RWPE2 (cell line): ENCODE measurements at places on chromosomes 16 and 17.

DNA sequence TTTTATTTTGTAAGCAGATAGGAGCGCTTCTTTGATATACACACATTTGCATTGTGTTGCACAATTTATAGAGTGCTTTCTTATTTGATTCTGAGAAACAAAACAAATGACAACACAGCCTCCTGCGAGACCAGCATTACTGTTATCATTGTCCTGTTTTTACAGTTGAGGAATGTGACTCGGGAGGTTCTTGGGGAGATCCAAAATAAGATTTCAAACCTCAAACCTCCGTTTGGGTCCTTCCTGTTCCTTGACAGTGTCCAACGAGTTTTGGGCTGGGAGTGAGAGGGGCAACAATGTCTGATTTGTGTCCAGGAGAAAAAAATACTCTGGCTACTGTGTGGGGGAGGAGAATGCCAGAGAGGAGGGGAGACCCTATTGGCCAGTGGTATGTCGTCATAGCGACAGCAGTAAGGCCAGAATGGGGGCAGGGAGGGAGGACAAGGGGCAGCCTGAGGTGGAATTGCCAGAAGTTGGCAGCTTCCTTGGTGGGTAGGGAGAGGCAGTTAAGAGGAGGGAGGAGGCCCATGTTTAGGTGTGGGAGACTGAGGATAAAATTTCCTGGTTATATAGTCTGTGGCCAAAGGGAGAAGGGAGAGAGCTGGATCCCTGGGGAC lies 45.5 kb downstream of the TMEM132E start:
- DNase-seq = no peak

- no peak for DNase-seq
Observed at GRCh38 chr16:80986557-80986956, 20.1 kb downstream of the CMC2 start.

DNA sequence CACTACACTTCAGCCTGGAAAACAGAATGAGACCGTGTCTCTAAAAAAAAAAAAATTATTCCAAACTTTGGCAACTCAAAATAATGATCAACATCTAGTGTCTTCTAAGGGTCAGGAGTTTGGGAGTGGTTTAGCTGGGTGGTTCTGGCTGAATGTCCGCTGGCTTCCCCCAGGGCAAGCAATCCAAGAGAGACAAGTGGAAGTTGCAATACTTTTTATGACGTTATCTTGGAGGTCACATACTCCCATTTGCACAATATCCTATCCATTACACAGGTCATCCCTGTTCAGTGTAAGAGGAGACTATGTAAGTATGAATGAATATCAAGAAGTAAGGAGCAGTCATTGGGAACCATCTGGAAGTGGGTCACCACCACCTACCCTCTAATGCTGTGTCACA lies 15.2 kb upstream of the CLEC3A start:
- DNase-seq = no peak

DNA sequence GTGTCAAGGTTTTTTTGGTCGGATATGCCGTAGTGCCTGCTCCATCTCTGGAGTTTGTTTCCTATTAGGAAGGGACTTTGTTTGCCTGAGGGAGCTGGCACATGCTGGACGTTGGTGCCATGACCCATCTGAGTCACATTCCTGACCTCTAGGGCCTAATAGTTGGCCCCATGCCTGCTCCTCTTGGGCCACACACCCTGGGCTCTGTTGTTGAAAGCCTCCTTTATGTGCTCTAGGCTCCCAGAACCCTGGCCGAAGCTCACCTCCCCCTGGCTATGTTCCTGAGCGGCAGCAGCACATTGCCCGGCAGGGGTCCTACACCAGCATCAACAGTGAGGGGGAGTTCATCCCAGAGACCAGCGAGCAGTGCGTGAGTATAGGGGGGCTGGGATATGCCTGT lies 18.4 kb downstream of the LIMD2 start:
- no peak for DNase-seq

GRCh38 chr17:12985431-12986293 lies 32.2 kb downstream of the ELAC2 start:
- no peak for DNase-seq

- DNase-seq = no peak
Observed at GRCh38 chr16:53142823-53143568, 88.2 kb downstream of the CHD9 start.

- DNase-seq = no peak
Observed at GRCh38 chr16:80792031-80792430, 12.4 kb downstream of the CDYL2 start.

- DNase-seq = peak; percentile 85
Observed at GRCh38 chr17:6374761-6375312, 60.1 kb downstream of the AIPL1 start.

DNA sequence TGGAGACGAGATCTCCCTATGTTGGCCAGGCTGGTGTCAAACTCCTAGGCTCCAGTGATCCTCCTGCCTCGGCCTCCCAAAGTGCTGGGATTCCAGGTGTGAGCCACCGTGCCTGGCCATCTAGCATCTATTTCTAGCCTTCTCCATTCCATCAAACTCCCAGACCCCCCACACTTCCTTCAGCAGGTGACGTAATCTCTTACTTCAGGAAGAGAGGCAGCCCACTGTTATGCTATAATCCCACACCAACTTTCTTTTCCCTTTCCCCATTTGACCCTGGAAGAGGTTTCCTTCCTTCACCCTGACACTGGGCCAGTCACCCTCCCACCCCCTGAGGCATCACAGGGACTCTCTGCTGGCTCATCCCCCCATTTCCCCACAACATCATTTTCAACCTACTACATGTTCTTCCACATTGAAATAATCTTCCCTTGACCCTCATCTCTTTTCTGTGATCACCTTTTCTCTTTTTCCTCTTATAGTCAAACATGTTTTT lies 7.6 kb downstream of the ITGA2B start:
- no peak for DNase-seq

DNA sequence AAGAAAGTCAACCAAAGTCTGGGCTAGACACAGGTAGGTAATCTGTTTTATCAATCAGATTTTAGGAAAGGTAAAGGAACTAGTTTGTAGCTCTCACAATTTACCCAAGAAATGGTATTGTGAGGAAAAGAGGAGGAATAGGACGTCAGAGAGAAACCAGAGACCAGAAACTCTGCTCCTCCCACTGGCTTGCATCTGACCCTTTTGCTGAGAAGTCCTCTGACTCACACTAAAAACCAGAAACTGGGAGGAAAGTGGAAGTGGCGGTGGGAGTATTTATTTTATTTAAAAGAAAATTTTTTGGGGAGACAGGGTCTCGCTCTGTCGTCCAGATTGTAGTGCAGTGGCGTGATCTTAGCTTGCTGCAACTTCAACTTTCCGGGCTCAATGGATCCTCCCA lies 38.0 kb upstream of the MNT start:
- DNase-seq = no peak

GRCh38 chr17:29747660-29748059 lies 124.9 kb upstream of the CORO6 start:
- no peak for DNase-seq

- DNase-seq = no peak
Observed at GRCh38 chr17:19301274-19301951, 61.1 kb downstream of the B9D1 start.

GRCh38 chr17:50241431-50241830 lies 32.8 kb upstream of the TMEM92 start:
- no peak for DNase-seq

DNA sequence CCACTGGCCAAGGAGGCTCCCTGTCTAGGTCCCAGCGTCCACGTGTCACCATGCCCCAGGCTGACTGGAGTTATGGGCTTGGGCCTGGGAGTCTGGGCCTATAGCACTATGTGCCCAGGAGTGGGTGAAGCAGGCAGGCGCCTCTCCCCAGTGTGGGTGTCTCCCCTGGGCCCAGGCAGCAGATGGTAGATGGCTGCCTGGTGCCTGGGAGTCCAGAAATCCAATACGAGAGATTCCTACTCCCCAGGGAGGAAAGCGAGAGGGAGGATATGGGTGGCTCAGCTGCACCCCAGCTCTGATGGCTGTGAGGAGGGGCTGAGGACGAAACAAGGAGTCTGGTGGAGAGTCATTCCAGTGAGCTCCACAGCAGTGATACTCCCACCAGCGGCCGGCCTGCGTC lies 5.0 kb downstream of the KCNH6 start:
- no peak for DNase-seq

DNA sequence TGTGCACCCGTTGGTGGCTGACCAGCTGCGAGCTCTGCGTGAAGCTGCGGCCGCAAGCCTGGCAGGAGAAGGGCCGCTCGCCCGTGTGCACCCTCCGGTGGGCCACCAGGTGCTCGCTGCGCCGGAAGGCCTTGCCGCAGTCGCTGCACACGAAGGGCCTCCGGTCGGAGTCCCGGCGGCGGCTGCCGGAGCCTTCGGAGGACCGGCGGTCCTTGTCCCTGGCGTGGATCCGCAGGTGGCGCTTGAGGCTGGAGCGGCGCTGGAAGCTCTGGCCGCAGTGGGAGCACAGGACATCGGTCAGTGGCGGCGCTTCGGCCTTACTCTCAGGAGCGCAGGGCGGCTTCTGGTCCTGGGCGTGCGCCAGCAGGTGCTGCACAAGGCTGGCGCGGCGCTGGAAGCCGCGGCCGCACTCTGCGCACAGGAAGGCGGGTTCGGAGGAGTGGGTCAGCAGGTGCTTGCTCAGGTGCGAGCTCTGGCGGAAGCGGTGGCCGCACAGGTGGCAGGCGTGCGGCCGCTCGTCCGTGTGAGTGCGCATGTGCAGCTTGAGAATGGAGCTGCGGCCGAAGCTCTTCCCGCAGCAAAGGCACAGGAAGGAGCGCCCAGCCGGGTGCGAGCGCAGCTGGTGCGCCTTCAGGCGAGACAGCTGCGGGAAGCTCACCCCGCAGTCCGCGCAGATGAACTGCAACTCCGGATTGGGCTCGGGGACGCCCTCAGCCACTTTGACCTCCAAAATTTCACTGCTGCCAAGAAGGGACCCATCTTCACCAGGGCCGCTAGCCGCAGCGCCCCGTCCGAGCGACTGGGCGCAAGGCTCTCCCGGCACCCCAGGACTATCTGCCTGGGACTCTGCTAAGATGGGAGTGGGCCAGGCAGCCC lies 9.1 kb downstream of the ZSCAN10 start:
- no peak for DNase-seq

DNA sequence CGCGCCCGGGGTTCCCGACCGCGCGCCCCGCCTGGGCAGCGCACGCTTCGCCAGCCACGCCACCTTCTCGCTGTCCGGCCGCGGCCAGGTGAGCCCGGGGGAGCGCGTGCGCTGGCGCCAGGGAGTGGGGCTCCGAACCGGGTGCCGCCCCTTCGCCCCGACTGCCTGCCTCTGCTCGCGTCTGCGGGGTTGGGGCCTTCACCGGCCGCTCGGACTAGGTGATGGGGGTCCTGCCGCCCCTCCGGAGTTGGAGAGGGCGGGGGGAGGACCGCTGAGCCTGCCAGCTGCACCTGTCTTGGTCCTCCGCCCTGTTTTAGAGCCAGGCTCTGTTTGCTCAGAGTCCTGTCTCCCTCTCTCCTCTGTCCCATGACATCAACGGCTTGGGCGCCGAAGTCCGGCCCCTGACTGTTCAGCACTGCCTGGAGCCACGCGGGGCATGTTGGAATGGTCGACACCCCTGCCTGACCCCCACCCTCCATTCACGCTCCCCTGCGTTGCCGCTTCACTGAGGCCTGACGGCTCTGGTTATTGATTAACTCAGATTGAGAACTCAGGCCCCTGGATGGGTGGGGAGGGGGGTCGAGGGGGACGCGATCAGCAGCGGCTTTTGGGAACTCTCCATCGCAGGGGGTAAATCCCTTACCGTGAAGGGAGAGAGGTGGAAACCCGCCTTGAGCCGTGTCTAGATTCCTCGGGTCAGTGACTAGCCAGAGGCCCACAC lies 748 bp downstream of the SMTNL2 start:
- no peak for DNase-seq

DNA sequence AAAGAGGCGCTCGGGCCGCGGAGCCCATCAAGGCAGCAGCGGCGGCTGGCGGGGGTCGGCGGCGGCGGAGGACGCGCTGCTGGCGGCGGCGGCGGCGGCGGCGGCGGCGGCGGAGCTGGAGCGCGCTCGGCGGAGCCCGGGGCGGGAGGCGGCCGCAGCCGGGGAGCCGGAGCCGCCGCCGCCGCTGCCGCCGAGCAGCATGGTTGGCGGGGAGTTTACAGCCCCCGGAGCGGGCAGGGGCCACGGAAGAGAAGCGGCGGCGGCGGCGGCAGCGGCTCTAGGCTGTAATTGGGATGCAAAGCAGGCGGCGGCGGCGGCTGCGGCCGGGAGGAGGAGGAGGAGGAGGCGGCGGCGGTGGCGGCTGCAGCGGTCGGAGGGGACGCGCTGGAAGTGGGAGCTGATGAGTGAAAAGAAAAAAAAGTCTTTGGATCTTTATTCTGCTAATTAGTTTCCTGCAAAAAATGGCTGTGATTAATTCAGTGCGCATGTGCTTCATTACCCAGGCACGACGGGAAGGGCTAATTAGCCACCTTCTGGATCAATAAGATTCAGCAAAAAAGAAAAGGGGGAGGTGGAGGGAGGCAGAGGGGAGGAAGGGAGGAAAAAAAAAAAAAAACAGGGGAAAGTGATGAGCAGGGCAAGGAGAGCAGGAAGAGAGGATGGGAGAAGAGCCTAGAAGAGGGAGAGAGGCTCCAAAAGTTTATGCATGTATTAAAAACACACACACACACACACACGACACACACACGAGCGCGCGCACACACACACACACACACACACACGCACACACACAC lies 10.9 kb upstream of the ZFHX3 start:
- no peak for DNase-seq

GRCh38 chr17:1555651-1556471 lies 6.7 kb downstream of the PITPNA start:
- no peak for DNase-seq

- DNase-seq = no peak
Observed at GRCh38 chr16:86270696-86271095, 239.6 kb upstream of the FOXF1 start.

DNA sequence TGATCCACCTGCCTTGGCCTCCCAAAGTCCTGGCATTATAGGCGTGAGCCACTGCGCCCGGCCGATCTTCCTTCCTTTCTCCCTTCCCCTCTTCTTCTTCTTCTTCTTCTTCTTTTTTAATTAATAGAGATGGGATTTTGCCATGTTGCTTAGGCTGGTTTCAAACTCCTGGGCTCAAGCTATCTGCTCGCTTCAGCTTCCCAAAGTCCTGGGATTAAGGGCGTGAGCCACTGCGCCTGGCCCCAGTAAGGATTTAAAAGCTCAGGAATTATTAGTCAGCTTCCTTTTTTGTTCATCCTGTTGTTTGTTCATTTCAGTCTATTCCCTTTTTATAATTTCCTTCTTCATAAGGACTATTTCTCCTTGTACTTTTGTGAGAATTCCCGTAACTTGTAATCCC lies 32.7 kb upstream of the LRRC37A start:
- no peak for DNase-seq

- no peak for DNase-seq
Observed at GRCh38 chr17:45925311-45925710, 31.0 kb downstream of the MAPT start.
